Immature natural killer cell (primary cell): ENCODE measurements at places on chromosomes 3 and 15.

DNA sequence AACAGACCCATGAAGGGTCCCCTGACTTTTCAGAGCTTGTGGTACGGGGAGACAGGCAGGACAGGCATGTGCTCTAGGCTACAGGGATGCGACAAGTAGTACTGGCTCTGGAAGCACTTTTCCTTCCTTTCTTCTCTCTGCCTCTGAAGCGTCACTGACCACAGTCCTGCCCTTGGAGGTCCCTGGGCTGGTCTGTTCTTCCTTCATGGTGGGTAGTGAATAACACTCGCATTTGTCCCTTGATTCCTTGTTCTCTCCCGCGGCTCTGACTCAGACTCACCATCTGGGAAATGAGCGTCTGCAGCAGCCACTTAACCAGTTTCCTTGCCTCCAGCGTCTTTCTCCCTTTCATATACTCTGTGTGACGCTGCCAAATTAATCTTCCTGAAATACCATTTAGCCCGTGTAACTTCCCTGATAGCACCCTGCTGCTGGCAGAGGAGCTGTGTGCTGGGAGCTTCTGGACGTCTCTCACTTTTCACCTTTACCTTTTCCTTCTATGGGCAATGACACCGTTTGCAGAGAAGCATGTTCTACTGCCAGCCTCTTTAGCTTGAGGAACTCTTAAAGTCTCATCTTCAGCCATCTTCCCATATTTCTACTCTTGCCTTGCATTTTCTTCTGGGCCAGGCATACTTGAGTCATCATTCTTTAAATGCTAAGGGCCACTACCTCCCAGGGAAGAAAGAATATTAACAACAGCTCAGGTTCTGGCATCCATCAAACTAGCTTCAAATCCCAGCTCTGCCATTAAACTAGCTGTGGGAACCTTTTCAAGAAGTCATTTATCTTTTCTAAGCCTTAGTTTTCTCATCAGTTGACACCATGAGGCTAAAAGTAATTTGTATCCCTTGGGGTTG, 33.6 kb downstream of the TMEM45A start:
- H3K27me3 ChIP-seq, result no peaks in the 10 kb centered on the region
- H3K36me3 ChIP-seq, result no peaks in the 10 kb centered on the region
- H3K4me1 ChIP-seq, result no peaks in the 10 kb centered on the region
- no peak overlapping the region for H3K4me3 ChIP-seq
- H3K27ac ChIP-seq, result no peak overlapping the region
- DNase-seq, result no peak

GRCh38 chr15:51600114-51600513, 22.5 kb downstream of the DMXL2 start:
- peaks cover 3% of the 10 kb centered on the region for H3K36me3 ChIP-seq
- H3K27me3 ChIP-seq, result peaks cover 3% of the 10 kb centered on the region
- H3K4me1 ChIP-seq, result no peaks in the 10 kb centered on the region
- H3K4me3 ChIP-seq, result no peak overlapping the region

- H3K4me3 ChIP-seq, result no peak overlapping the region
- H3K36me3 ChIP-seq, result no peaks in the 10 kb centered on the region
- DNase-seq, result no peak
- H3K27me3 ChIP-seq, result no peaks in the 10 kb centered on the region
Observed at GRCh38 chr15:52010633-52011595, 8.1 kb upstream of the MAPK6 start.

GRCh38 chr15:71812966-71813722, 2.8 kb downstream of the NR2E3 start:
- H3K4me3 ChIP-seq, result no peak overlapping the region
- no peaks in the 10 kb centered on the region for H3K4me1 ChIP-seq
- no peak for DNase-seq
- no peaks in the 10 kb centered on the region for H3K27me3 ChIP-seq

- no peak overlapping the region for H3K4me3 ChIP-seq
- no peaks in the 10 kb centered on the region for H3K27me3 ChIP-seq
- H3K4me1 ChIP-seq, result no peaks in the 10 kb centered on the region
- H3K36me3 ChIP-seq, result no peaks in the 10 kb centered on the region
Observed at GRCh38 chr3:190012784-190013183, 107.9 kb downstream of the P3H2 start.

GRCh38 chr3:64411101-64411500, 185.8 kb upstream of the PRICKLE2 start:
- DNase-seq, result no peak
- H3K36me3 ChIP-seq, result no peaks in the 10 kb centered on the region
- H3K4me3 ChIP-seq, result no peak overlapping the region

- H3K4me3 ChIP-seq, result peak overlapping the region; percentile 19
- H3K36me3 ChIP-seq, result peaks cover 5% of the 10 kb centered on the region
- no peak for DNase-seq
- H3K27me3 ChIP-seq, result no peaks in the 10 kb centered on the region
Observed at GRCh38 chr3:4507024-4507596, 14.0 kb downstream of the ITPR1 start.

GRCh38 chr15:25877681-25878080, 14.6 kb upstream of the ATP10A start:
- H3K4me1 ChIP-seq, result peaks cover 12% of the 10 kb centered on the region
- H3K4me3 ChIP-seq, result no peak overlapping the region
- peaks cover 2% of the 10 kb centered on the region for H3K27me3 ChIP-seq

GRCh38 chr3:188817103-188817934, 354.5 kb upstream of the TPRG1 start:
- no peak overlapping the region for H3K4me3 ChIP-seq
- H3K36me3 ChIP-seq, result no peaks in the 10 kb centered on the region
- peaks cover 8% of the 10 kb centered on the region for H3K4me1 ChIP-seq
- DNase-seq, result no peak
- no peaks in the 10 kb centered on the region for H3K27me3 ChIP-seq
- no peak overlapping the region for H3K27ac ChIP-seq

DNA sequence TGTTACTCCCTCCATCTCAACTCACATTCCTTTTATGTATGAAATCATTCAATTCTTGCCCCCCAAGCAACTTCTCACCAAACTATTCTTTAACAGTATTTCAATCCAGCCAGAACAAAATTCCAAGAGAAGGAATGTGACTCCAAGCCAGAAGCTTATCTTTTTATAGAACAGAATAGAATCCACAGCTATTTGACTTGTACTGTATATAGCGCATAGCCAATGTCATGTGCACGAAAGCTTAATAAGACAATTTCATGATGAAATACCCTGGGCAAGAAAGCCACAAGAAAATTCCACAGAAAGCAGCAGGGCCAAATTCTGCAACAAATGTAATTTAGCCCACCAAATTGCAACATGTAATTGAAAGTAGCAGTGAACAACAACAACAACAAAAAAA, 127.6 kb upstream of the UBE2E2 start:
- H3K4me1 ChIP-seq, result peaks cover 9% of the 10 kb centered on the region
- DNase-seq, result no peak
- H3K27ac ChIP-seq, result no peak overlapping the region

- DNase-seq, result no peak
- H3K4me3 ChIP-seq, result no peak overlapping the region
- no peaks in the 10 kb centered on the region for H3K27me3 ChIP-seq
- no peak overlapping the region for H3K27ac ChIP-seq
- no peaks in the 10 kb centered on the region for H3K36me3 ChIP-seq
Observed at GRCh38 chr3:195032955-195033354, 238.0 kb downstream of the XXYLT1 start.

DNA sequence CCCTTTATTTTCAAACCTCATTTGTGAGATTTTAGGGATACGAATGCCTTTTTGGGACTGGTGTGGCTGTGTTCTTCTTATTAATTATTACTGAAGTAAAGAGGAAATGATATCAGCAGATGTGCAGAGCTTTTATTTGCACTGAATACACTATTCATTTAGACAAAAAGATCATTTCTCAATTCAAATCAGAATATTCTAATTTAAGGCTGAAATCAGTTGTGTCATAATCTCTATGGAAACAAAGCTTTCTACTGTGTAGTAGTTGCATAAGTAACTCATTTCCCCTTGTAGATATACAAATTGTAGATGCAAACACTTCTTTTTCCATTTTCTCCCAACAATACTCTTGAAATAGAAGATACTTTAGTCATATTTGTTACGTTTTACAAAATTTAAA, 56.0 kb downstream of the PDE8A start:
- no peaks in the 10 kb centered on the region for H3K36me3 ChIP-seq
- H3K4me1 ChIP-seq, result peaks cover 14% of the 10 kb centered on the region
- no peak overlapping the region for H3K4me3 ChIP-seq
- DNase-seq, result no peak
- no peaks in the 10 kb centered on the region for H3K27me3 ChIP-seq
- no peak overlapping the region for H3K27ac ChIP-seq

- H3K4me1 ChIP-seq, result peaks cover 9% of the 10 kb centered on the region
- DNase-seq, result no peak
- H3K36me3 ChIP-seq, result peaks cover 10% of the 10 kb centered on the region
- peaks cover 2% of the 10 kb centered on the region for H3K27me3 ChIP-seq
- no peak overlapping the region for H3K27ac ChIP-seq
Observed at GRCh38 chr15:82843566-82843965, 34.1 kb downstream of the WHAMM start.

GRCh38 chr3:112803467-112803866, 43.2 kb downstream of the CD200R1L start:
- no peaks in the 10 kb centered on the region for H3K36me3 ChIP-seq
- H3K27me3 ChIP-seq, result no peaks in the 10 kb centered on the region
- H3K27ac ChIP-seq, result no peak overlapping the region

DNA sequence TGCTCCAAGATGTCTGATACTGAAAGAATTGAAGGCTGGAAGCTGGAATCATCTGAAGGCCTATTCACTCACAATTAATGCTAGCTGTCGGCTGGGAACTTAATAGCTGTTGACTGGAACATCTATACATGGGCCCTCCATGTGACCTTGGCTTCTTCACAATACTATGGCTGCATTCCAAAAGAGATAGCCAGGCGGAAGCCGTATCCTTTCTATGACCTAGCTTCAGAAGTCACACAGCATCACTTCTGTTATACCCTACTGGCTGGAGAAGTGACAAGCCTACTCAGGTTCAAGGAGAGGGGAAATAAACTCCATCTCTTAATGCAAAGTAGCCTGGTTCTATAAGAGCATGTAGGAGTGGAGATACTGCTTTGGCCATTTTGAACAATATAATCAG, 50.9 kb upstream of the SPRED1 start:
- H3K36me3 ChIP-seq, result no peaks in the 10 kb centered on the region
- no peak overlapping the region for H3K27ac ChIP-seq
- peaks cover 3% of the 10 kb centered on the region for H3K27me3 ChIP-seq
- DNase-seq, result no peak
- no peak overlapping the region for H3K4me3 ChIP-seq

DNA sequence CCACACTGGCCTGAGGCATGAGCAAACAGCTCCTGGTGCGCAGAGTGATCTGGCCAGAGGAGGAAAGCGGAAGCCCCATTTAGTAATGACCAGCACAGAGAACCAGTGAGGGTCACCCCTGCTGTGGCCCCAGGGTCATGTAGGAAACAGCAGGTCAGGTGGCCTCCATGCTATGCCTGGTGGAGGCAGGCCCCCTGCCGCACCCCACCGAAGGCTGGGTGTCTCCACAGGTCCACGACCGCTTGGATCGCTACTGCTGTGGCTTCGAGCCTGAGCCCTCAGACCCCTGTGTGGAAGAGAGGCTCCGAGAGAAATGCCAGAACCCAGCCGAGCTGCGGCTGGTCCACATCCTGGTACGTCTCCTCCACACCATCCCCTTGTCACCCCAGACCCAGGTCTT, 52.6 kb downstream of the POMGNT2 start:
- no peaks in the 10 kb centered on the region for H3K4me1 ChIP-seq
- no peak for DNase-seq
- peaks cover 11% of the 10 kb centered on the region for H3K27me3 ChIP-seq
- H3K27ac ChIP-seq, result no peak overlapping the region

GRCh38 chr3:47005212-47006144, 26.0 kb downstream of the NBEAL2 start:
- no peak for DNase-seq
- no peak overlapping the region for H3K27ac ChIP-seq
- H3K4me3 ChIP-seq, result no peak overlapping the region
- H3K27me3 ChIP-seq, result peaks cover 17% of the 10 kb centered on the region

DNA sequence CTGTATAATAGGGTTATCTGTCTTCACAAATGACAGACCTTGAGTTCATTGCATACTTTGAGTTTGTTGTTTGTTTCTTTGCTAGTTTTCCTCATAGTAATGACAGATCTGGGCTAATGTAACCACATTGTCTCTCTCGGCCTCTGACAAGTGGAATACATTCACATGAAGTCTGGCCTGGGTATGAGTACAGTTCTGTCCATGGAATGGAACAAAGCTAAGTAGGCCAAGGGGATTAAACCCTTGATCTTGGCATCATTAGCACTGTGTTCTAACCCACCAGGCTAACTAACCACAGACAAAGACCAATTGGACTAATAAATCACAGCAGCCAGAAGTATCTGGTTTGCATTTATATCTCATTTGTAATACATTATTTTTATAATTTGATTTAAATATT, 7.6 kb upstream of the VGLL3 start:
- no peak for DNase-seq
- no peaks in the 10 kb centered on the region for H3K27me3 ChIP-seq
- no peak overlapping the region for H3K27ac ChIP-seq
- H3K4me1 ChIP-seq, result no peaks in the 10 kb centered on the region
- H3K4me3 ChIP-seq, result no peak overlapping the region
- H3K36me3 ChIP-seq, result no peaks in the 10 kb centered on the region

DNA sequence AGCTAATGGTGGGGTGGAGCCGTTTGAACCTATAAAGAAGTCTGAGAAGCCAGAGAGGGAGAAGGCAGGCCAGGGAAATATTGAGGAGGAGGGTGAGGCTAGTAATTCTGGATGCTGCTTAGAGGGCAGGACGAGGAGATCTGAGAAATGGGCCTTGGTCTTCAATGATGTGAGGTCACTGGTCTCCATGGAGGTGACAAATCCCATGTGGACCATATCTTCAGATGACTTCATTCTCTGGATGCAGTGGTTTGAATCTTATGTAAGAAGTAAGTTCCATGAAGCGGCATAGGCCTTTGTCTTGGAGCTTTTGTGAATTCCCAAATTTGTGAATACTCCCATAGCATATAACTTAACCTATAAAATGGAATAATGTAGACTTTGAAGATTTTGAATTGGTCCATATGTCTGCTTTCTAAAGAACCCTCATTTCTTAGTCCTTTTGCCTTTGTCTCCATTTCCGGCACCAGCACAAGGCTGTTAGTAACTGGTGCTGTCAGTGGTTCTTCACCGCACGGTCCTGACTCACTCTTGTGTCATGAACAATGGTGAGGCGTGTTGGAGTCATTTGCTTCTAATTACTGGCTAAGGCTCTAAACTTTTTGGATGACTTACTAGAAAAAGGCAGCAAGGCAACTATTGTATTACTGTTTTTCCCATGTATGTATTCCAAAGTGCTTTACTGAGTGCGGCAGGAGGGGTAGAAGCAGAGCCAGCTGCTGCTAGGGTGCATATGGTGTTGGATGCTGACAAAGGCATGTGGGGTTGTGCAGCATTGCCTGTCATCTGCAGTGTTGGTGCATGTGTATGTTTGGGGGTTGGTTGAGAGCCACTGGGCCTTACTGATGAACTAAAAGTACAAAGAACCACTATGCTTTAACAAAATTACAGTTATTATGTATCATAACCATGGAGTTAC, 279.3 kb upstream of the C2CD4B start:
- DNase-seq, result no peak
- no peaks in the 10 kb centered on the region for H3K4me1 ChIP-seq
- H3K4me3 ChIP-seq, result no peak overlapping the region
- no peaks in the 10 kb centered on the region for H3K36me3 ChIP-seq
- peaks cover 11% of the 10 kb centered on the region for H3K27me3 ChIP-seq
- H3K27ac ChIP-seq, result no peak overlapping the region

- H3K36me3 ChIP-seq, result no peaks in the 10 kb centered on the region
- no peak overlapping the region for H3K4me3 ChIP-seq
- H3K27ac ChIP-seq, result no peak overlapping the region
- no peak for DNase-seq
Observed at GRCh38 chr15:65963911-65964482, 94.7 kb downstream of the RAB11A start.
